ENCODE measurements at places on chromosomes 16 and 17.

DNA sequence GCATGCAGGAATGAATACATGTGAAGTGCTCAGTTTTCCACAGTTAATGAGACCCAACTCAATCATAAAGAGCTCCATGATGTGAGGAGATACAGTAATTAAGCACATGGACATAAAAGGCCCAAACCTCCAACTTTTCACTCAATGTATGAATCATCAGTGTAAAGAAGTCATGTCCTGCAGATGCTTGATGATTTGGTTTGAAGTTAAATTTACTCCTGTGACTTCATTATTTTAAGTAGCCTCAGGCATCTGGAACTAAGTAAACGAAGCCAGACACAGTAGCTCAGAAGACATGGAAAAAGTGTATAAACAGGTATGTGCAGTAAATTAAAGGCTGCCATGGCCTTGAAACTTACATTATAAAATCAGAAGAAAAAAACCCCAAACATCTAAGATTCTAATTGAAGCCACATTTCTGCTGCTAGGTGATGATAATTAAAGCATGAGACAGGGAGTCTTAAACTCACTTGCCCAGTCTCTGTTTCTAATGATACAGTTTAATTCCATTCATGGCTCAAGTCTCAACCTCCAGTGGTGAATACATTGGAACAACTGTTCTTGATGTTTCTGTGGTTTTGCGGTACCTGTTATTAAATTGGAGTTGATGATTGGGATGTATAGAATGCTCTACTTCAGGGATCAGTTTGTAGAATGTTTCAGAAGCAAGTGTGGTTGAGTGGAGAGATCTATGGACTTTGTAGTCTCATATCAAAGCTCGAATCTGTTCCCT lies 28.9 kb upstream of the CCL2 start:
- no peak for DNase-seq
- no peaks in the 10 kb centered on the region for H3K27me3 ChIP-seq
- no peak overlapping the region for H3K27ac ChIP-seq
- no peaks in the 10 kb centered on the region for H3K4me1 ChIP-seq
- H3K36me3 ChIP-seq, result no peaks in the 10 kb centered on the region

DNA sequence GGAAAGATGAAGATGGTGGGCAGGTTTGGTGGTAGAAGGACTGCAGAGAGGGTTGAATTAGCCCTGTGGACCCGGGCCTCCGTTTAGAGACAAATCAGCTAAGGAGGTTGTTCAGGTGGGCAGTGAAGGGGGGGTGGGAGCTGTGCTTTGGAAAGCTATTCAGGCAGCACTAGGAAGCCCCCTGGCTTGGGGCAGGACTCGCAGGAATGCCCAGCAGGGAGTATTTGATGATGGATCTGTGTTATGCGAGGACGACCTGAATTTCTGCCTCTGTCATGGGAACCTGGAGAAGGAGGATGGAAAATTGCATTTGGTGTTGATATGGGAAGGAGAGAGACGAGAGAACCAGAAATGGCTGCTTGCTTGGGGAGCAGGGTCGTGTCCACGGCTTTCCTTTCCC lies 3.5 kb downstream of the SPDYE4 start:
- no peak for DNase-seq
- no peak overlapping the region for H3K27ac ChIP-seq
- H3K4me3 ChIP-seq, result no peak overlapping the region
- no peaks in the 10 kb centered on the region for H3K36me3 ChIP-seq
- H3K27me3 ChIP-seq, result no peaks in the 10 kb centered on the region
- no peaks in the 10 kb centered on the region for H3K4me1 ChIP-seq

DNA sequence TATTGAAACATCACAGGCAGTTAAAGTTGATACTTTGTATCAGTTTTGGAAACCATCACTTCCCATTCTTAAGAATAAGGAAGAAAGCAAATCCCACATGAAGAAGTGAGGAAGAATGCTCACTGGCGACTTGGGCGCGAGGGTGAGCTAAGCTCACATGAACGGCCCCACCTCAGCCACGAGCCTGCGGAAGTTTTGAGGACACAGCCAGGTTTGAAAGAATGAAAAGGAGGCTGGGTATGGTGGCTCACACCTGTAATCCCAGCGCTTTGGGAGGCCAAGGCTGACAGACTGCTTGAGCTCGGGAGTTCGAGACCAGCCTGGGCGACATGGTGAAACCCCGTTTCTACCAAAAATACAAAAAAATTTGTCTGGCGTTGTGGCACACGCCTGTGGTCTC lies 110.3 kb upstream of the CHMP6 start:
- H3K36me3 ChIP-seq, result no peaks in the 10 kb centered on the region
- H3K27ac ChIP-seq, result no peak overlapping the region
- H3K27me3 ChIP-seq, result no peaks in the 10 kb centered on the region
- H3K4me3 ChIP-seq, result no peak overlapping the region
- H3K4me1 ChIP-seq, result no peaks in the 10 kb centered on the region

DNA sequence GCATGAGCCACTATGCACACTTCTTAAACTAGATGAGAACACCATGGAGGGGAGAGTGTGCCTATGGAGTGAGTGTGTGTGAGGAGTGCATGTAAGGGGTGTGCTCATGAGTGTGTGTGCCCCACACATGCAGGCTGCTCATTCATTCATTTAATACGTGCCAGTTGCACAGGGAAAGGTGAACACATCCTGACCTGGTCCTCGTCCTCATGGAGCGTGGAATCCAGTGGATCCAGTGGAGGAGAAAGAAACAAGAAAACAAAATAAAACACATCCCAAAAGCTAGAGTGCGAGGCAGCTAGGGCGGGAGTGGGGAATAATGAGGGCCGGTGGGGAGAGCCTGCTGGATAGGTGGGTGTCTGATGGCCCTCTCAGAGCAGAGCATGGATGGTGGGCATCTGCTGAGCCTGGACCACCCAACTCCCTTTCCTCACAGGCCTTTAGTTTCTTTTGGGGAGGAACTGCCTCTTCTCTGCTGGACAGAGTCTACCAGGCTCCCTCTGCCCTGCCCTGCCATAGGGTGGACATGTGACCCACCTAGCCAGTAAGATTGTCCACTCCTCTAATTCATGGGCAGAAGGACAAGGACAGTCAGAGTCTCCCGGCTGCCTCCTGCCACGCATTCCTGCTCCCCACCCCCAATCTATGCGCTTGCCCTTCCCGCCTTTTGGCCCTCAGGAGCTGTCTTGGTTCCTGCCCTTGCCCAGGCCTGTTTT lies 204.3 kb downstream of the RAB11FIP4 start:
- no peak for DNase-seq
- no peaks in the 10 kb centered on the region for H3K27me3 ChIP-seq
- no peaks in the 10 kb centered on the region for H3K36me3 ChIP-seq

DNA sequence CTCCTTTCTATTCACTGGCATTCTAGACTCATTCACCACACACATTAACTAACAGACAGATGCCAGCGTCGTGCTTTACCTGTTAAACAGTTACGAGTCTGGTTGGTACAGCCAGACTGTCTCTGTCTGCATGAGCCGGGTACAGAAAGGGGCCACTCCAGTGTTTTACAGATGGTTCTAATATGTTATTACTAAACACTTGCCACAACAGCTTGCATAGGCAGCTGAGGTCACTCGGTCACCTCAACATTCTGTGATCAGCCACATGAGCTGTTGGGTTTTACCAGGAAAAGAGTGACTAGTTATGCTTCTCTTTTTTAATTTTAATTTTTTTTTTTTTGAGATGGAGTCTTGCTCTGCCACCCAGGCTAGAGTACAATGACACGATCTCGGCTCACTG lies 25.2 kb downstream of the CD300A start:
- H3K27ac ChIP-seq, result no peak overlapping the region
- H3K4me1 ChIP-seq, result no peaks in the 10 kb centered on the region
- H3K36me3 ChIP-seq, result no peaks in the 10 kb centered on the region
- no peaks in the 10 kb centered on the region for H3K27me3 ChIP-seq
- no peak overlapping the region for H3K4me3 ChIP-seq
- no peak for DNase-seq

DNA sequence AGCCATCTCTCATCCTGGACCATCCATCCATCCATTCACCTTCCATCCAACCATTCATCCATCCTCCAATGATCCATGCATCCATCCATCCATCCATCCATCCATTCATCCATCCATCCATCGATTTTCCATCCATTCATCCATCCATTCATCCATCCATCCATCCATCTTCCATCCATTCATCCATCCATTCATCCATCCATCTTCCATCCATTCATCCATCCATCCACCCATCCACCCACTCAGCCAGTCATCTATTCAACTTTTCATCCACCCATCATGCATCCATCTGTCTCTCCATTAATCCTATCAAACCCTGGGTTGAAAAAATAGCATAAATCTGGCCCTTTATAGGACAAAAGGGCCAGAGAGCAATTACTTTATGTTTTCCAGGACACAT lies 158.3 kb upstream of the WSCD1 start:
- DNase-seq, result no peak
- no peaks in the 10 kb centered on the region for H3K4me1 ChIP-seq
- H3K27ac ChIP-seq, result no peak overlapping the region
- H3K36me3 ChIP-seq, result no peaks in the 10 kb centered on the region
- H3K4me3 ChIP-seq, result no peak overlapping the region

DNA sequence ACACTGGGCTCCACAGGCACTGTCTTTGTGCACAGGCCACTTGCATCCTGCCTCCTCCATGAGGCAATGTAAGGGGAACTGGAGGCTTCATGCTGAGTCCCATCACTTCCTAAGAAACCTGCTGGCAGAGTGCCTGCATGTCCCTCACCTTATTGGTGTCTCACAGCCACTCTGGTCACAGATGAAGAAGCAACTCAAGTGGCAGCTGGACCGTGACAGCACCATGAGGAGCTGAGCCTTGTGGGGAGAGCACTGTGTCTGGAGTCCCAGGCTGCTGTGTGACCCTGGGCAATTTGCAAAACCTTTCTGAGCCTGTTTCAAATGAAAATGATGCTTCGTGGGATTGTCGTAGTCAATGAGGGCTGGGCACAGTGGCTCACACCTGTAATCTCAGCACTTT lies 19.5 kb downstream of the ANKRD40 start:
- H3K4me3 ChIP-seq, result no peak overlapping the region
- no peak overlapping the region for H3K27ac ChIP-seq
- no peaks in the 10 kb centered on the region for H3K27me3 ChIP-seq
- peaks cover 22% of the 10 kb centered on the region for H3K4me1 ChIP-seq
- no peaks in the 10 kb centered on the region for H3K36me3 ChIP-seq

GRCh38 chr16:2964475-2965336 lies 631 bp downstream of the KREMEN2 start:
- no peaks in the 10 kb centered on the region for H3K4me1 ChIP-seq
- DNase-seq, result no peak
- peaks cover 36% of the 10 kb centered on the region for H3K27me3 ChIP-seq
- H3K27ac ChIP-seq, result no peak overlapping the region

DNA sequence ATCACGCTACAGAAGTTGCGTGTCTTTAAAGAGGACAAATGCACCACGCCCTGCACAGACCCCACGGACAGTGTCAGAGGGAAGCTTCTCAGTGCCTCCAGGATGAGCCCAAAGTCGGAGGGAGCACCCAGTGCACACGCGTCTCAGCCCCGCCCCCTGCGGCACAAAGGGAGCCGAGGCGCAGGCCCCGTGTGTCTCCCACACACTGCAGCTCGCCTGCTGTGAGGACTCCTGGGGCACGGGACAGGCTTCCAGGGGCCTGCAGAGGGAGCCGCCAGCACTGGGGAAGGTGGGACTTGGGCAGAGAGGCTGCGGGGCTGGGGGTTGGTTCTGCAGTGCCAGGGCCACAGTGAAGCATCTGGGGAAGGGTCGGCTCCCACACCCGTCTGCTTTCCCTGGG lies 77.4 kb downstream of the LMF1 start:
- H3K27me3 ChIP-seq, result no peaks in the 10 kb centered on the region
- no peaks in the 10 kb centered on the region for H3K36me3 ChIP-seq
- no peak overlapping the region for H3K4me3 ChIP-seq

GRCh38 chr17:81164371-81165245 lies 699 bp upstream of the PVALEF start:
- H3K27ac ChIP-seq, result no peak overlapping the region
- DNase-seq, result no peak
- H3K36me3 ChIP-seq, result no peaks in the 10 kb centered on the region
- H3K4me1 ChIP-seq, result no peaks in the 10 kb centered on the region
- no peak overlapping the region for H3K4me3 ChIP-seq
- H3K27me3 ChIP-seq, result no peaks in the 10 kb centered on the region

DNA sequence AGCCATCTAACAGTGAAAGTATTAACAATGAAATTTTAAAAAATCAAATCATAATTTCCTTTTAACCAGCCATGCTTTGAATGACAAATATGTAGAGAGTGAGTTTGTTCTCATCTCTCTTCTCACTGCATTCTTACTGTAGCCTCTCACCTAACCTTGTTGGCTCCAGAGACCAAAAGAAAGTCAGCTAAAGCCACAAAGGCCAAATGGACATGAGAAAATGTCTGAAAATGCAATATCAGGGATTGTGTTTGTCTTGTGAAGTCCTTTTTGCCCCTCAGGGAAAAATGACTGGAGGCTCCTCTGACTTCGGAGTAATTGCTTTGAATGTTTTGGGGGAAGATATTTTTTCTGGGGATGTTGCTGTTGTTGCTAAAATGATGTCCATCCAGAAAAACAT lies 166.3 kb downstream of the SLC39A11 start:
- H3K27ac ChIP-seq, result no peak overlapping the region
- no peak for DNase-seq
- no peaks in the 10 kb centered on the region for H3K4me1 ChIP-seq
- H3K36me3 ChIP-seq, result no peaks in the 10 kb centered on the region
- no peak overlapping the region for H3K4me3 ChIP-seq
- H3K27me3 ChIP-seq, result no peaks in the 10 kb centered on the region

DNA sequence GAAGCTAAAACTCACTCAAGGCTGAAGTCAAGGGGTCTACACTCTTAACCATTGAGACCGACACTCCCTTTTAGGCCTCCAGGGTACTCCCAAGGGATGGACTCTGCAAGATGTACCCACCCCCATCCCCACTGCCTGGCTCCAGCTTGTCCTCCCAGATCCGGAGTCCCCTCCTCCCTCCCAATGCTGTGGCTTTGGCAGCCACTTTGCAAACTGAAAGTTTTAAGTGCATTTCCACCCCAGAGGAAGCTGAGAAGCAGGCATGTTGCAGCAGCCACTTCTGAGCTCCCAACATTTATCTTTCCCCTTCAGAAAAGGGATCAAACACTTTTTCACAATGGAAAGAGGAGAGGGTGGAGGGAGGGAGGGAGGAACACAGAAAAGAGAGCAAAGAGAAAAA lies 115.2 kb downstream of the COPRS start:
- no peaks in the 10 kb centered on the region for H3K27me3 ChIP-seq
- no peak for DNase-seq
- H3K4me1 ChIP-seq, result no peaks in the 10 kb centered on the region
- H3K27ac ChIP-seq, result no peak overlapping the region

Measured in uterus (tissue), 4 donors.